Cerebellar cortex (tissue), 1 donor: ENCODE measurements at places on chromosomes 5 and 9.

DNA sequence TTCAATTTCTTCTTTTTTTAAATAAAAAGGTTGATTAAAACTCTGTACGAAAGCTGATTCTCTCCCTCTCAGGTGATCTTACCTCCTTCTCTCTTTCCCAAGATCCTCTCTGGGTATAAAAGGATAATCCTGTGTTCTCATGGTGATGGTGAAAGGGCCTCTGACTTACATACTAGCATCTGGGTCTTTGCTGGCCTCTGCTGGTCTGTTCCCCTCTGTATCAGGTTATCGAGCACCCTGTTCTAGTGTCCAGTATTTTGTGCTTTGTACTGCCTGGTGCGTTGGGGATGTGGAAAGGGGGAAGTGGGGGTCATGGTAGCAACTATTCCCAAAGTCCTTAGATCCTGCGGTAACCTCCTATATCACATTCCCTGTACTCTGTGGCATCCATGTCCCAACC, 328.9 kb downstream of the NR2F1-AS1 start:
- DNase-seq, result peak; percentile 27

DNA sequence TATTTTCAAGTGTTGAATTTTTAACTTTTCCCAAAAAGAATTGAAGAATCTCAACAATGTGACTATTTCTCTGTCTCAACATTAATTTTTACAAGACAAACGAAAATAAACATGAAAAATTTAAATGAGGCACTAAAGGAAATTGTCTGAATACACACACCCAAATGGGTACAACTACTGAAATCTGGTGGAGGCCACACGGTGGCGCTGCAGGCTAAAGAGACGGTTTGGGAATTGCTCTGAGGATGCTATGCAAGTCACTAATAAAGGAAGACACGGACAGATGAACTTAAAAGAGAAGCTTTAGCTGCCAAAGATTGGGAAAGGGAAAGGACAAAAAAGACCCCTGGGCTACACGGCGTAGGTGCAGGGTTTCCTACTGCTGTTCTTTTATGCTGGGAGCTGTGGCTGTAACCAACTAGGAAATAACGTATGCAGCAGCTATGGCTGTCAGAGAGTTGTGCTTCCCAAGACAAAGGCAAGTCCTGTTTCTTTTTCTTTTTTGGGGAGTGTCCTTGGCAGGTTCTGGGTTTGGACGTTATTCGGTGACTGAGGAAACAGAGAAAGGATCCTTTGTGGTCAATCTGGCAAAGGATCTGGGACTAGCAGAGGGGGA, at the start of gene PCDHB10:
Gene PCDHB10, plus strand, starts transcription at position 244 of the 616 bp plus-strand sequence. Its CDS starts 200 bp downstream, at position 444.
- DNase-seq, result peak; percentile 64

- no peak for DNase-seq
Observed at GRCh38 chr5:113162770-113163169, 186.2 kb downstream of the DCP2 start.

- no peak for DNase-seq
Observed at GRCh38 chr5:159459132-159459627, 128.9 kb upstream of the IL12B start.

- no peak for DNase-seq
Observed at GRCh38 chr5:153122403-153122802, 368.1 kb upstream of the GRIA1 start.

DNA sequence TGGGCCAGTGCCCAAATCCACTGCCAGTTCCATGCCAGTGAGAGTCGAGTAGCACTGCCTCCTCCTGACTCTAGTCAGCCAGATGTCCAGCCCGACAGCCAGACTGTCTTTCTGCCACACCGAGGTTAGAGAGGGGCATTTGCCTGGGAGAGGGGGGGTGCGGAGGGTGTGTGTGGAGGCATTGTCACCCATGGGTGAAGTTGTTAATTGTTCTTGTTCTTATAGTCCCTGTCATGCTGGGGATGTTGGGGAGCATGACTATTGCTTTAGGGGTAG, 1.1 kb downstream of the RGP1 start:
- DNase-seq, result no peak

DNA sequence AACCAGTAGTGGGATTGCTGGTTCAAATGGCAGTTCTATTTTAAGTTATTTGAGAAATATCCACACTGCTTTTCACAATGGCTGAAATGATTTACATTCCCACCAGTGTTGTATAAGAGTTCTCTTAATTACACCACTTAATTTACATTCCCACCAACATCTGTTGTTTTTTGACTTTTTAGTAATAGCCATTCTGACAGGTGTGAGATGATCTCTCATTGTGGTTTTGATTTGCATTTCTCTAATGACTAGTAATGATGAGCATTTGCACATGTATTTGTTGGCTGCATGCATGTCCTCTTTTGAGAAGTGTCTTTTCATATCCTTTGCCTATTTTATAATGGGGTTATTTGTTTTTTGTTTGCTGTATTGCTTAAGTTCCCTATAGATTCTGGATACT, 688.3 kb downstream of the PRR16 start:
- DNase-seq, result no peak

DNA sequence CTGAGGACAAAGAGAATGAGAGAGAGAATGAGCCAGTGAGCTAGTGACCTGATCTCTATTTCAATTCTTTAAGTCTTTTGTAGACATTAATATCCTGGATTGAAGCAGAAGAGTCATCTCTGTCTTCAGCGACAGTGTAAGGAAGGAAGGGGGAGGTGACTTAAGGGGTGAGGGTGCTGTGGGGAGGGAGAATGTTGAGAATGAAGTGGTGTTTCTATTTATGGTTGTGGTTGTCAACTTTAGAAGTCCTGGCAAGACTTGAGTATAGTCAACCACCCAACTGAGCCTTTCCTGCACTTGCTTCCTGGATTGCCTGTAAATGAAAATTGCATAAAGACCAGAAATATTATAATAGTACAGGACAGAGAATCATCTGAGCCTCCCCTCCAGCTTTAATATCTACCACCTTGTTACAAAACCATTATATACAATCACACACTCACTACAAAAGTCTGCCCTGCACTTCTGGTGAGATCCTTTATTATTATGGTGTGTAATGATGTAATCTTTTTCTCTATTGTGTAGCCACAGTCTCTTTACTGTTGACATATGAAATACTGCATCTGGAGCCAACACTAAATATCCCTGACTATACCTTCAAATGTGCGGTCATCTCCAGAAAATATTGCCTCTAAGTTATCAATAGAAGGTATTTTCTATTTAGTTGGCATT, 91.7 kb downstream of the NTRK2 start:
- DNase-seq, result no peak

GRCh38 chr9:98182889-98183599, 9.4 kb downstream of the CORO2A start:
- no peak for DNase-seq

GRCh38 chr9:124259158-124259808, 1.5 kb downstream of the NEK6 start:
- DNase-seq, result peak; percentile 25

DNA sequence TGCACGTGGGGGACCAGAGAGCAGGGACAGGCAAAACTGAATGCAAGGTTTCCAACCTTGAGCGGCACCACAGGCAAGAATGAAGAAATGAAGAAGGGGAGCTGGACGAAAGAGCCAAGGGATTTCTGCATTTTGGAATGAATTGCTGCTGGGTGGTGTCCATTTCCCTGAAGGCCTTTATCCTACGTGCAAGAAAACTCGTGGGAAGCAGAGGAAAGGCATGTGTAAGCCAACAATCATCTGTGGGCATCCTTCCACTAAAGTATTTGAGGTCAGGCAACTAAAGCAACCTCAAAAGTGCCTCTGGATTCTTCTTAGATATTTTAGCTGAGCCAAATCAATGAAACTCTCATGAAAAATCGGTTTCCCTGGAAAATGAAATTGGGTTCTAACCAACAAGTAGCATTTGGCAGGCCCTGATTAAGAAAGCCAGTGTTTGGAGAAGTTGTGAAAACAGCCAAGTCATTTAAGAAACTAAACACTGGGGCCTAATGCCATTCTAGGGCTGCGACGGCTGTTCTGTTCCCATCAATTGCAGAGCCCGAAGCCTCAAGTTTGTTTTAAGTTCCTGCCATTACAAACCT, 4.7 kb upstream of the TGFBI start:
- no peak for DNase-seq

DNA sequence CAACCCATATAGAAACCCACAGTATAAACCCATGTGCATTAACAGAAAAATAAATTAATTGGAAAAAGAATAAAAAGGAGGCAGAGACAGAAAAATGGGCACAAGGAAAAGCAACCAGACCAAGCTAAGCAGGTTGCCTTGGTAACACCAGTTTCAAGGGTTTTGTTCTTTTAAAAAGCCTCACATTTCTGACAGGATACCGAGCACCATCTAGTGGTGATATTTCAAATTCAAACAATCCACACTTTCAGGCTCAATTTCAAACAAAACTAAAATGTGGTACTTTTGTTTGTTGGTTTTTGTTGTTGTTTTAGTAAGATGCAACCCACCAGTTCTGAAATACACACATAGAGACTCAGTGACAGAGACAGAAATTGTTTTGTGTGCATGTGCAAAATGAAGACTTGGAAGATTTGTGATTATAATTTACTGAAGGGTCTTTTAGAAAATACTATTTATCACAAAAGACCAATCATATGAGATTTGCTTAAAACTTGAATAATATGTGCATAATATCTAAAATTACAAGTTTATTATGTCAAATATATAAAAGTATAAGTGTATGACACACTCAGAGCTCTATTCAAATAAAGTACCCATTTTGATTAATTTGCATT, 318.2 kb downstream of the SLCO4C1 start:
- peak; percentile 38 for DNase-seq

- no peak for DNase-seq
Observed at GRCh38 chr5:140131967-140132409, 6.3 kb downstream of the IGIP start.
